ENCODE measurements at places on chromosomes 3 and 15.

DNA sequence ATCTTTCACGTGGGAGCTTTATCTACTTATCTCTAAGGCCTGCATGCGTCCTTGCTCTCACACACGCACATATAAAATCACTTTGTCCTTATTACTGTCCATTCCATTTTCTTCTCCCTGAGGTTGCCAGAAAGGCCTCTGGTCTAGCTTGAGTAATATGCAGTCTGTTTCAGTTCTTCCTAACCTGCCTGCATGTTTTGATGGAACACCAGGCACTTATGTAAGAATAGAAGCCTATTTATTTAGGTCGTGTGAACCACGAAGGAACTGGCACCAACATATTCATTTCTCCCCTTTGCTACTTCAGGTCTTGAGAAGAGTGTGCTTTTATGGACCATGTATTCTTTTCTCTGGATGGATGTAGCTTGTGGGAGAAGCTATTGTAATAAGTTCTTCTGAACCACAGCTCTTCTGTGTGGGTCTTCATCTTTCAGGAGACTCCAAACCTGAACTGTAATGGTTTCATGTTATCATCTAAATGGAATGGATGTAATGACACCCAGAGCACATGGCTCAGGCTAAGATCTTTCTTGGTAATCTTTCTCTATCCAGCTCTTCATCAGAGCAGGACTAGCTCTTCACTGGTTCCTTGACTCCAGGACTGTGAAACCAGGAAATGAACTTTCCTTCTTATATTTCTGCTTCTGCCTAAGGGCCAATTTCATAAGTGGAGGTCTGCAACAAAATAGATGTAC lies 53.8 kb downstream of the UBE2E2 start:
- no peak for DNase-seq

GRCh38 chr3:45670991-45671390 lies 18.2 kb upstream of the SACM1L start:
- no peak for DNase-seq

- DNase-seq = no peak
These were observed 200.4 kb downstream of the NR1D2 start for GRCh38 chr3:24145481-24145880.

DNA sequence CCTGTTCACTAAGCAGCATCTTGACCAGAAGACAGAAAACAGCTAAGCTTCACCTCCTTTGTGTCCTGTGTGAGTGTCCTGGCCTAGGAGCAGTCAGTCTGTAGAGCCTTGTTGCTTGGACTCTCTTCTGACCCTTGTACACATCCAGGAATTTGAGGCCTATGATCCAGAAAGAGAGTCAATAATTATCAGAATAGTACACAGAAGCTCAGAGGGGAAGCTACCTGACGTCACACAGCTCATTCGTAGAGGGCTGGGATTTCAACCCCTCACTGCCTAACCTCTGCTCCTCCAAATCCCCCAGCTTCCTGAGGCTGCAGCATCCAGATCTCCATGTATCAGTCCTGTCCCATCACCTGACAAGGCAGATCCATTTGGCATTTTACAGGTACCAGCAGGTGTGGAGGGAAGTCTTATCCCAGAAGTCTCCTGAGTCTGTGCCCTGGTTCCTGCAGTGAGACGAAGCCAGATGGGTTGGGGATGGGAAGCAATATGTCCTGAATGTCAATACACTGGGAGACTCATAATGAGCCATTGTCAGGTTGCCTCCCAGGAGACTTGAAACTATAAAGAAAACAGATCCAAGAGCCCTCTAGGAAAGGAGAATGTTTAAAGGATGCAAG lies 203.1 kb downstream of the MINAR1 start:
- DNase-seq = no peak

- no peak for DNase-seq
These were observed 544 bp upstream of the GATM start for GRCh38 chr15:45378913-45379262.

DNA sequence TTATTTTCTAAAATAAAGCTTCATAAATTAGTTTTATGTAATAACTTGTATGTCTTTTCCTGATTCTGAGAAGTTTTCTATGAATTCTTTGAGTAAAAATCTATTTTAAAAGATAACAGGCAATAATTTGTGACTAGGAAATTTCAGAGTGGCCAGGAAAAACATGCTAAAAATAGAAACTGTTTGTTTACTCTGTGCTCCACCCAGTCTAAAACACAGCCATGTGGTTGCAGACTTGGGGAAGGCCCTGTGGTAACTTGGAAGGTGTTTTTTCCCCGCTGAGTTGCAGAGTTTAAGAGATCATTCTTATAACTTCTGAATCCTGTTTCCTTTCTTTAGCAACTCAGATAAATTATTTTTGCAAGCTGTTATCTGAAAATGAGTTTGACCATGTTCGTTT lies 21.9 kb downstream of the PLCL2 start:
- DNase-seq = no peak

DNA sequence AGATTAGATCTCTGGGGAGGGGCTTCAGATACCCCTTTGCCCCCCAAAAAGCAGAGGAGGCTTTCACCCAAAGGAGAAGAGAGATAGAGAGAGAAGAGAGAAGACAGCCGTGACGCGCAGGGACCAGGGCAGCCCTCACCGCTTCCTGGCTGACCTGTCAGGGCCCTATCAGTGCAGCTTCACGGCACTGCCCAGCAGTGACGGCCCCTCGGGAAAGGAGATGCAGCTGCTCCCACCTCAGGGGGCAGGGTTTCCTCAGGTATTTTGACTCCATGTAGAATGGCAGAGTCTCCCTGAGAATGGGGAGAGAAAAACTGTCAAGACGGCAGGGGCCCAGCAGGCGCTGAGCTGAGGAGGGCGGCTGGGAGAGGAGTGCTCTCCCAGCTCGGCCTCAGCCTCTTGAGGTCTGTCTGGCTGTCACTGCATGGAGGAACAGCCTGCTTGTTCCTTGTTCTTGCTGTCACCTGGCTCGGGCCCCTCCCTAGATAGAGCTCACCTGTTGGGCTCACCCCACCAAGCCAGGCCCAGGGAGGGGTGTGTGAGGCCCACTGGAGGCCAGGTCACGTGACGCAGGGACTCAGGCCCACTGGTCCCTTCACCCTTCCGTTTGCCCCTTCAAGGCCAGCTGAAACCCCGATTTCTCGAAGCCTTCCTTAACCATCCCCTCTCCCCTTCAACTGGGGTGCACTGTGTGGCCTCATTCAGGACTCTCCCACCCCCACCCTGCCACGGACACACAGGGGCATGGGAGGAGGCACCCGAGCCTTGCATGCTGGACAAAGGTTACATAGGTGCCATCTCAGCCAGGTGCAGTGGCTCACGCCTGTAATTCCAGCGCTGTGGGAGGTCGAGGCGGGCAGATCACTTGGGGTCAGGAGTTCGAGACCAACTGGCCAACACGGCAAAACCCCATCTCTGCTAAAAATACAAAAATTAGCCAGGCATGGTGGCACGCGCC lies 28.2 kb downstream of the LOXL1 start:
- DNase-seq = no peak

DNA sequence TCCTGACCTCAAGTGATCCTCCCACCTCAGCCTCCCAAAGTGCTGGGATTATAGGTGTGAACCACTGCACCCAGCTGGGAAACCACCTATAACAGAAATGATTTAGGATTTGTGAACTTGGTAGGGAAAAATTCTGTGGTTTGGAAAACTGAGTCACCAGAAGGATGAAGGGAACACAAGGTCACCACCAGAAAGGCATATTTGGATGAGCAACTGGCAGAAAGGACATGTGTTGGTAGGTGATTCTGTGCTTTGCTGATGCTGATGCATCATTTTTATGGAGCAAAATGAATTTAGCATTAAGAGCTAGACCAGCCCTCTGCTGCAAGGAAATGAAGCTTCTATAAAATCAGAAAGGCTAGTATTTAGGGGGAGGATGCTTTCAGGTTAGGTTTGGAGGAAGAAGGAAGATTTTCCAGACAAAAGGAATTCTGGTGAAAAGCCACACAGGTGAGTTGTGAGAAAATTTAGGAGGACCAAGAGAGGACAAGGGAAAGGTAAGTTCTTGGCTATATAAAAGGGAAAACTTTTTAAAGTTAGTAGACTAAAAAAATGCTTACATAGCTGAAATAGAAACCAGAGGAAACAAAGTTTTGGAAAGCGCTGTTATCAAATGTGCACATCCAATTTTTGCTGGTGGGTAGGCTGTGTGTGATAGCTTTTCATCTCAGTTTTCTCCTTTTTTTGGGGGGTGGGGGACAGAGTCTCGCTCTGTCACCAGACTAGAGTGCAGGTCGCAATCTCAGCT lies 3.6 kb downstream of the PXK start:
- no peak for DNase-seq

DNA sequence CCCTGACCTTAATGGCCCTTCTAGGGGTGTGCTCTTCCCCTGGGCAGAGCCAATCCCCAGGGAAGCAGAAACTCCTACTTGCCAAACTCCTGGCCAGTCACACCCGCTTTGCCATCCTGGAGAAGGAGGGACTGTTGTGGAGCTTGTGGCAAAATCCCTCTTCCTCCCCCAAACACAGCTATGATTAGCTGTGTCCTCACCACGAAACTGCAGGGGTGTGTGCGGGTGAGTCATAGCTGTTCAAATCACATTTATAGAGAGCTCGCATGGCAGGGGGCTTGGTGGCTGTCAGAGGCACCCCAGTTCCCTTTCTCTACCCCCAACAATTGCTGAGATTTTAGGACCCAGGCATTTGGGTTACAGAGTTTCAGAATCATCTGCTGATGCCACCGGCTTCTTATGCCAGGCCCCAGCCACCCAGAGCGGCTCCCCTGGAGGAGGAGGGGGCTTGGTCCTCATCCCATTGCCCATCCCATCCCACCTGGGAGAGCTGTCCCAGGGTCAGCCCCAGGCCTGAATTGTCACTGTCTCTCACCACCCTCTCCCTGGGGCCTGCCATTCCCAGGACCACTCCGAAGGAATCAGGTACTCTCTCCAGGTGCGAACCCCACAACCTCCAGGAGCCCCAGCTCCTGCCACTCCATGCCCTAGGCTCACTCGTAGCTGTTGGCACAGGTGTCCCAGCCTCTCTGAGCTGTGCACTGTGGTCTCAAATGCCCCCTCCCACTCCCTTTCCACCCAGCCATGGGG lies 28.8 kb upstream of the MAGEF1 start:
- no peak for DNase-seq

- DNase-seq = no peak
These were observed 720.2 kb upstream of the GOLIM4 start for GRCh38 chr3:168815946-168816345.

DNA sequence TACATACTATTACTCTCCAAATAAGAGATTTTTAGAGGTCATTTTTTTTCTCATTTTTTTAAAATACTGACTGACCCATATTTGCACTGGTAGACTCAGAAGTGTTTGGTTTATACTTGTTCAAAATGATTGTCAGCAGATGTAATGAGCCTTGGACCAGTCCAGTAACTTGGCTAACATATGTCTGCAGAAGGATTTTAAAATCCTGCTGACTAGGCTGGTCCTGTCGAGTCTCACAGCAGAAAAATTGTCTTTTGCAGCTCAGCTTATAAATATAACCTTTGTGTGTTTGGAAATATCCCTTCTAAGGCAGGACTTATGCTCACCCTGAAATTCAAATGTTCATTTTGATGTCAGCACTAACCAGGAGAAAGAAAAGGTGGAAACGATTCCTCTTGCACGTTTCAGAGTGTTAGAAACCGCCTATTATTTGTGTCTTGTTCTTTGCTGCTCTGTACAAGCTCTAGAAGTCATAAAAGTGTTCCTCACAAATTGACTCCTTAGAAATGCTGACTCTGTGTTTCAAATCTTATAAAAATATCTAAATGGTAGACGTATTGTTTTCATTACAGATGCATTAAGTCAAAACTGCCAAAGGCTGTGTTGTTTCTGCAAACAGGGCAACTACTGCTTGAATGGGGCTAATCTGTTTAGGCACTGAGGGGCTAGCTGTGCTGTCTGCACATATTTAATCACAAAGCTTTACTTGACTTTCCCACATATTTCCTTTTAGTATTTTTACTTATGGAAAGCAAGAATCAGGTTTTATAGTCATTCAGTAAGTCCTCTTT lies 95.3 kb downstream of the CHL1 start:
- no peak for DNase-seq

GRCh38 chr15:89113296-89114024 lies 25.2 kb downstream of the ABHD2 start:
- DNase-seq = no peak

GRCh38 chr3:187700249-187700648 lies 2.1 kb downstream of the RTP2 start:
- DNase-seq = no peak

DNA sequence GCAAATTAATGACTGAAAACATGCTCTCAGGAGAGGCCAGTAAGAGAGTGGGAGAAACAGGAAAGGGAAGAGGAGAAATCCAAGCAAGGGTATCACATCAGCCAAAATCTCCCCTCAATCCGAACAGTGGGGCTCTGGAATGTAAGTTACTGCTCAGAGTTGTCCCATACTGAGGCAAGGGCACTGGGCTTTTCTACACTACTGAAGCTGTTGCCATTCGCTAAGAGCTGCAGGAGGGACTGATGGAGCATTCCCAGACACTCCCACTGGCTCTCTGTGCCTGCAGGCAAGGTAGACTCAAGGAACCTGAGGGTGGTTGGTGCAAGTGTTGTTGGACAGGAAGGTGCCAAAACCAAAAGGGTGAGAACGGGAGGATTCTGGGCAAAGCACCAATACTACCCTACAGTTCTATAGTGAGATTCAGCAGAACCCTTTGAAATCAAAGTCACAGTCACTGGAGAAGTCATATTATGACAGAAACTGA lies 46.1 kb downstream of the NEK10 start:
- no peak for DNase-seq

DNA sequence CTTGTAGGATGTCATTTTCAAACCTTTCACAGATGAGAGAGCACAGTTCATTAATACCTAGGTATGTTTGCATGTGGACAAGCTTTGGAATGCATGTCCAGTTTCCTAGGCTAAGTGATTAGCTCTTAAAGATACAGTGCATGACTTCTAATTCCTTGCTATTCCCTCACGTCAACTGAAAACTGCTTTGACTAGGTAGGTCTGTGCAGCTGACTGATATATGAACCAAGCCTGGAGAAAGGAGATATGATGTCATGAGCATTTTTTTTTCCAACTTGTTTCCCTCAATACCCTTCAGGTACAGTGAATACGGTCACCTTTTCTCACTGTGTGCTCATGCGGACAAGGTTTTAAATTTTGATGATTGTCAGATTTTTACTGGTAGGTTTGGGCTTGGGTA lies 41.6 kb upstream of the TASOR start:
- DNase-seq = no peak

- no peak for DNase-seq
These were observed 68.0 kb downstream of the TRAK1 start for GRCh38 chr3:42159147-42159546.

- DNase-seq = no peak
These were observed 49.8 kb downstream of the KBTBD12 start for GRCh38 chr3:127964816-127965215.

- DNase-seq = no peak
These were observed 168.6 kb downstream of the SOX2 start for GRCh38 chr3:181880331-181880730.

DNA sequence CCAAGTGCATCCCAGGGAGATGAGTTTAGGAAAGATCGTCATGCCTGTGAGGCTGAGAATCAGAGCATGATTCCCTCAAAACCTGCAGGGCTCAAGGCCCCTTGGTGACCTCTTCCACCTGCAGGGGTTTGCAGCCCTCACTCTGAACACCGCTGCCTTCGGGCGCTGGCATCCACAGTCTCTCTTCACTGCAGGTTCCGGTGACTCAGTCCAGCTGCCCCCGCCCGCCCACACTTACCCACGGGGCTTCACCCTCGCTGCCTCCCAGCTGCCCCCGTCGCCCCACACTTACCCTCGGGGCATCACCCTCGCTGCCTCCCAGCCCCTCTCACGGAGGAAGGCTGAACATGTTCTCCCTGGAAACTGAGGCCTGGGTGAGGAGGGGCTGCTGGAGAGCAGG lies 277.1 kb downstream of the XXYLT1 start:
- no peak for DNase-seq
